GM23248 (cell line): ENCODE measurements at places on chromosomes 3 and 15.

DNA sequence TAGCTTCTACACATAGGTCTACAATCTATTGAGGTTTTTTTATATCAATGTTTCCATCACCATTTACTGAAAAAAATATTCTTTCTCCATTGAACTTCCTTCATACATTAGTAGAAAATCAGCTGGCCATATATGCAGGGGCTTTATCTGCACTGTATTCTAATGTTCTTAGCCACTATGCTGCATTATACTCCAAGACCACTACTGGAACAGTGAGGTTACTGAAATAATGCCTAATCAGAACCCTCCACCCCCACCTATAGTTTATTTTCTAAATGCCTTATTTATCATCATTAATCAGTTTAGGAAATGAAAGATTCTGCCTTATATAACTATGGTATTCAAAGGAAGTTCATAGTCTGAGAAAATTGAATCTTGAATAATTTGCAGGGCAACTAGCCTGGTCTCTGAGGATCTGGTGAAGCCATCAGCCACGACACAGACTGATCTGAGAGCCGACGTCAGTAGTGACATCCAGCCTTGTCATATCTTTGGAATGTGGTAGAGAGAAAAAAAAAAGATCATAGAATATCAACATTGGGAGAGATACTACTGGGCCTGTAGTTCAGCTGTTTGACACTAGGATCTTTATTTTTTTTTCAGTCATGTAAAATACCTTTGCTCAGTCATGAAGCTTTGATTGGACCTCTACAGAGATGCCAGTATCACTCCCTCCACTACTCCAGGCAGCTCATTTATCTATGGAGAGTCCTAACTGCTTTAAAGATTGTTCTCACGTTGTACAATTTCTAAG is 66.6 kb downstream of the P3H2 start:
- peak; percentile 87 for DNase-seq

- peak; percentile 99 for DNase-seq
Observed at GRCh38 chr15:64387562-64388168, at the start of gene TRIP4. Gene TRIP4 (plus strand): TSS chr15:64387836. CDS start chr15:64387864, 28 bp downstream.

GRCh38 chr3:2872884-2873283 is 237.3 kb downstream of the IL5RA start:
- DNase-seq, result no peak

DNA sequence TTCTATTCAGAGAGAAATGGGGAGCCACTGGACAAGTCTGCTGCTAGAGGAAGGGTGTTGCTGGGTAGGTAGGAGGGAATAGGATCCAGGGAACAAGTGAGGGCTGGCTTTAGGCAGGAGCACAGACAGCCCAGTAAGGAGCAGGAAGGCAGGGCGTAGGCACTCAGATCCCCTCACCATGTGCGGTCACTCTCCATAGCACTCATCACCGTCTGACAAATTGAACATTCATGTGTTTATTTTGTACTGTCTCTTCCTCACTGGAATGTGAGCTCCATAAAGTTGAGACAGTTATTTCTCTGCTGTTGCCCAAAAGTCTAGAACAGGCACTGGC is 24.2 kb upstream of the LRRC34 start:
- peak; percentile 78 for DNase-seq

- DNase-seq, result no peak
Observed at GRCh38 chr15:61880084-61880483, 180.2 kb downstream of the VPS13C start.

DNA sequence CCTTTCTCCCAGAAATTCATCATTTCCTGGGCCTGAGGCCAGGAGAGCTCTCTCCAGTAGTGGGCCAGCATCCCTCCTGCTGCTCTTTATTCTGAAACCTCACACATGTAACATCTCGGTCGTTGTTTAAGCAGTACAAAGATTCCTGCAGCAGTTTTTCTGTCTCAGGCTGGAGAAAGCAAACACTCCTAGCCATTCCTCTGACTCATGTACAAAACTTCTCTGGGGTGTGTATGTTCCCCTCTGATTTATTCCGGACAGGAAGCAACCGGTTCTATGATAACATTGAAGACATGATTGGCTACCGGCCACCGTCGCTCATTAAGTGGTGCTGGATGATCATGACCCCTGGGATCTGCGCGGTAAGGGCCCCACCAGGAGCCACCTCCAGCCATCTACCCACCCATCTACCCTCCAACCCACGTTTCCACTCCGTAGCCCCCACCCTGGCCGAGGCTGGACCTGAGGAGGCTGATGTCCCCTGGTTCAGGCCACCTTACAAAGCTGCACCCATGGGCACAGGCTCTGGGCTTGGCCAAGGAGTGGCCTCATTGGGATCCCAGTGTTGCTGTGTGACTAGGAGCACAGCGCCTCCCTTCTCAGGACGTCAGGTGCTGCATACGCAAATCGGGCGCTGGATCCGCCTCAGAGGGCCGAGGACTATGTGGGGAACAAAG is 58.6 kb upstream of the SLC6A1 start:
- DNase-seq, result no peak

GRCh38 chr15:81886591-81886990 is 159.2 kb downstream of the MEX3B start:
- DNase-seq, result no peak

DNA sequence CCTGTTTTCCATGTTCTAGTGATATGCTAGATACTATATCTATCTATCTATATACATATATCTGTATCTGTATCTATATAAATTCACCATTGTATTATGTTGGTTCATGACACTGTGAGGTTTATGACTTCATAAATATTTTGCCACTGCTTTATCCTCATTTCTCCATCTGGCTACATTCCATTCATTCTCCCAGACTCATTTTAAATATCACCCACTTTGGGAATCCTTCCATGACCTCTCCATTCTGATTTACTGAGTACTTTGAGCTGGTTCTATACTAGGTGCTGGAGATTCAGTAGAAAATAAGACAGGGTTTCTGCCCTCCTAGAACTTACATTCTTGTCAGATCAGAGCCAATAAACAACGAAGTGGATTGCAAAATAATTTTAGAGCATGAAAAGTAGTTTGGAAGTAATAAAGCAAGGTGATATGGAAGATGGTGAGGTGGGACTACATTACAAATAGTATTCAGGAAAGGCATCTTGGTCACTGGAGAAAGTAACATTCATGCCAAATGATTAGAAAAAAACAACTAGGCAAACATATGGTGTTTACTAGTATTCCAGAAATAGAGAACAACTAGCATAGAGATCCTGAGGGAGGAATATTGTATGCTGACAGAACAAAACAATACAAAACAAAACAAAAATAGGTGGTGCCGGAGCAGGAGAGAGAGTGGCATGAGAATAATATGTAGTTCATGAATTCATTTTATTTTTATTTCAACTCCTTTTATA is 11.6 kb upstream of the PLSCR4 start:
- DNase-seq, result peak; percentile 13

GRCh38 chr15:92831336-92831654 is 68.8 kb upstream of the CHD2 start:
- DNase-seq, result no peak

DNA sequence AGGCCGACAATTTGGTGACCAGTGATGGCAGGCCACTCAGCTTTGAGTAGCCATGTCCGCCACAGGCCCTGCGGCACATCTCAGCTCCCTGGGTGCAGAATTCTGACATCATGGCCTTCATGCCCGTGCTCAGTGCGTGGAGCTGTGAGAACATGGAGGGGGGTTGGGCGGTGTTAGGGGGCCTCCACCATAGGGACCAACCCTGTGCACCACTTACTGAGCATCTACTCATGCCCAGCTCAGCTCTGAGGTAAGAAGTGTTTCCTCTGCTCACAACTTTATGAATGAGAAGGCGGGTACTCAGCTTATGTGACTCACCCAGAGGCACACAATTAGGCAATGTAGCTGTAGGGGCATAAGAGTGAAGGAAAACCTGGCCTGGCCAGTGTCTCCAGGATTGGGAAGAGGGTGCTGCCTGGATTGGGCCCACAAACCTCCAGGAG is 10.5 kb downstream of the ACOX2 start:
- peak; percentile 97 for DNase-seq

- no peak for DNase-seq
Observed at GRCh38 chr15:63971427-63971805, 74.9 kb downstream of the DAPK2 start.

DNA sequence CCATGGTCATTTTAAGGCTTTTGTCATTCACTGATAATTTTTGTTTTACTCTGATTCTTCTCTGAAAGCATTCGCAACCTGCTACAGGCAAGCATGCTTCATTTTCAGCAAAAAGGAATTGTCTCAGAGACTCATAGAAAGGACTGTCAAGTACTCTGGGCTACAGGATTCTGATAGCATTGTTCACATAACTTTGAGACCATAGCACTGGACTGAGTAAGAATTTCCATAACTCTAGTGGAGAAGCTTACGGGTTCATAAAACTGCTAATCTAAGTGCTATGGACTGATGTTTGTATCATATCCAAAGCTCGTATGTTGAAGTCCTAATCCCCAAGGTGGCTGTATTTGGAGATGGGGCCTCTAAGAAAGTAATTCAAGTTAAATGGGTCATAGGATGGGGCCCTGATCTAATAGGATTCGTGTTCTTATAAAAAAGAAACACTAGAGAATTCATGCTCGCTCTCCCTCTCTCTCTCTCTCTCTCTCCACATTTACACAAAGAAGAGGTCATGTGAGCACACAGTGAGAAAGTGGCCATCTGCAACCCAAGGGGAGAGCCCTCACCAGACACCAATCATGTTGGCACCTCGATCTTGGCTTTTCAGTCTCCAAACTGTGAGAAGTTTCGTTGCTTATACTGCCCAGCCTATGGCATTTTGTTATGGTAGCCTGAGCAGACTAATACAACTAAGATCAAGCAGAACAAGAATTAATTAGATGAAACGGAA is 60.4 kb downstream of the CRYGS start:
- DNase-seq, result no peak

DNA sequence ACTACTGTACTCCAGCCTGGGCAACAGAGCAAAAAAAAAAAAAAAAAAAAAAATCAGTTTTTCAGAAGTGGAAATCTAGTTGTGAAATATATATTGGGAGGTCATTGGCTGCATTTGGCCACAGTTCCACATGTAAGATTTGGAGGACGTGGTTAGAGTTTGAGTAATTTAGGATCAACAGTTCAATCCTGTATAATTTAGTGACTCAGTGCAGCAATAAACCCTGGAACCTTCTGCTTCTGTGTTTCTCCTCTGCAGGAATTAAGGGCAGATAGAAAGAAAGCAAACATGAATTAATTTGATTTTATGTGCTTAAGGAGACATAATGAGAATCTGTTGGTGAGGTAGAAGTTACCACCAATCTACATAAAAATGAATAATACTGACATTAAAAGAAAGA is 347.0 kb downstream of the PTPRG start:
- DNase-seq, result peak; percentile 58

GRCh38 chr3:111768571-111769100 is 90.4 kb upstream of the PHLDB2 start:
- DNase-seq, result peak; percentile 97

- DNase-seq, result no peak
Observed at GRCh38 chr3:186411994-186412393, 50.0 kb upstream of the DGKG start.

- DNase-seq, result no peak
Observed at GRCh38 chr3:15713364-15713763, 84.4 kb downstream of the ANKRD28 start.

GRCh38 chr15:60993008-60993407 is 236.1 kb downstream of the RORA start:
- peak; percentile 45 for DNase-seq
